Right renal pelvis (tissue), 4 donors: ENCODE measurements at places on chromosomes 16 and 17. TPM values are rescaled to one million over a fixed set of nuclear protein-coding genes. Genes with fewer than 3 reads are reported as not detected.
A peak's percentile ranks its signal among the peaks of the same experiment; 100 is the strongest.

- DNase-seq = no peak
Measured at GRCh38 chr16:85856079-85856478, 42.9 kb upstream of the IRF8 start.

DNA sequence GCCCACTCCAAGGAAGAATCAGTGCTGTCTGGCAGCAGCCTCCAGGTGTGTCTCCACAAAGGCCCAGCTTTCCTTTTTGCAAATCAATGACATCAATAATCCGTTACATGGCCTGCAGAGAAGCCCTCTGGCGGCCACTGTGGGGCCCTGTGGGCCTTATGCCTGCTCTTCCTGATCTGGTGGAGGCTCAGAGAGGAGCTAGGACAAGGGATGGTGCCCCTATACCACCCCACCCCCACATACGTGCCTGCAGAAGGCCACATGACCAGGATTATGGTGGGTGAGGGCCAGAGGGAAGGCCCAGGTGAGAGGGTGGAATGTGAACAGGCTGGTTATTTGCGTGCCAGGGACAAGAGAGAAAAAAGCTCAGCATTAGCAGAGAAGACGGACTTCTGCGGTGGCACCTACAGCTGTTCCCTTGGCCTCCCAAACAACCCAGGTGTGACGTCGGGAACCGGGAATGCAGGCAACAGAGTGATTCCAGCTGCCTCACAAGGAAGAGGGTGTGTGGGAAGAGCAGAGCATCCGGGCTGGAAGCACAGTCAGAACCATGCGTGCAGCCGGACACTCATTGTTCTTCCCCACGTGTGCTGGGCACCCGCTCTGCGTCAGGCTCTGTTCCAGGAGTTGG, 22.5 kb downstream of the EIF4A3 start:
- DNase-seq = no peak

Gene ZFP1
- polyA plus RNA-seq = 30.1 TPM

GRCh38 chr17:66522591-66523272, 220.3 kb downstream of the PRKCA start:
- DNase-seq = no peak

Gene RPH3AL
- 17.4 TPM for polyA plus RNA-seq

DNA sequence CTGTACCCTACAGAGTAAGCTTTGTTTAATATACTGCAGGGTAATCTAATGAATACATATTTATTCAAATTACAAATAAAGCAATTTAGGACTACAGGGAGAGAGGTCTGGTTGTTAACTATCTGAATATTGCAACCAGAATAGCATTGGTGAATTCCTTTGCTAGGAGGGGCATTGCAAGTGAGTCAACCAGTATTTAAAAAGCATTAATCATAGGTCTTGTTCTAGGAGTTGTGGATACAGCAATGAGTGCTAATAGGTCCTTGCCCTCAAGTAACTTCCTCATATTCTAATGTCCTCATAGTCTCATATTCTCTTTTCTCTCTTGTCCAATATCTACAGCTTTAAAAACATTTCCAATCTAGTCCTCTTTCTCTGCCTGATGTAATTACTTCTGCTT, 531.4 kb downstream of the CDH11 start:
- DNase-seq = no peak

DNA sequence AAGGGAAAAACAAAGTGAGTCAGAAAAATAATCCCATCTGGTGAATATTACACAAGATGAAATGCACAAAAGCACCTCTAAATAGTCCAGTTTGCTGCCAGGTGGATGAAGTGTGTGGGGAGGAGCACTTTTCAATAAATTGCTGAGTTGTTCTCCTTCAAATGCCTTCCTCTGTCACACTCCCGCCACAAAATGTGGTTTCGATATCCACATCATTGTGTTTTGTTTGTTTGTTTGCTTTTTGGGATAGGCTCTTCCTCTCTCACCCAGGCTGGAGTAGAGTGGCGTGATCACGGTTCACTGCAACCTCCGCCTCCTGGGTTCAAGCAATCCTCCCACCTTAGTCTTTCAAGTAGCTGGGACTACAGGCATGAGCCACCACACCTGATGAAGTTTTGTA, 24.6 kb upstream of the SHISA9 start:
- no peak for DNase-seq

DNA sequence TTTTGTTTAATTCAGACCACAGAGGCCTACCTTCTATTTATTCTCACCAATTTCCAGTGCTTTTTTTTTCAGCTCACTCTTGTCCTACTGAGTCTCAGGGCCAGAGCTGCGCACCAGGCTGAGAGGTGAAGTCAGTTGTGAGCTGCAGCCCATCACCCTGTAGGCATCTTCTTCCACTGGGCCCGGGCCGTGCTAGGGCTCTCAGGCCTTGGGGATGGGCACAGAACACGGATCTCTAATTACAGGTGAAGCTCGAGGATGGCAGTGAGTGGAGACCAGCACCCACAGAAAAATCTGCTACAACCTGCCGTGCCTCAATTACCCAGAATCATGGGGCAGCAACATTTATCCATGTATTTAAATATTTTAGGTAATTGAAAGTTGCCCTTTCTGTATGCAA, 82.1 kb downstream of the IRX5 start:
- no peak for DNase-seq

Gene CDH5
- polyA plus RNA-seq = 67.3 TPM

GRCh38 chr16:47136099-47136842, 7.5 kb downstream of the NETO2 start:
- DNase-seq = no peak

Gene EMC6
- polyA plus RNA-seq = 31.8 TPM

- DNase-seq = no peak
Measured at GRCh38 chr16:1494711-1495110, 1.6 kb downstream of the TELO2 start.

- no peak for DNase-seq
Measured at GRCh38 chr17:17328251-17328650, 25.1 kb downstream of the NT5M start.

Gene C16orf96
- 0.27 TPM for polyA plus RNA-seq

DNA sequence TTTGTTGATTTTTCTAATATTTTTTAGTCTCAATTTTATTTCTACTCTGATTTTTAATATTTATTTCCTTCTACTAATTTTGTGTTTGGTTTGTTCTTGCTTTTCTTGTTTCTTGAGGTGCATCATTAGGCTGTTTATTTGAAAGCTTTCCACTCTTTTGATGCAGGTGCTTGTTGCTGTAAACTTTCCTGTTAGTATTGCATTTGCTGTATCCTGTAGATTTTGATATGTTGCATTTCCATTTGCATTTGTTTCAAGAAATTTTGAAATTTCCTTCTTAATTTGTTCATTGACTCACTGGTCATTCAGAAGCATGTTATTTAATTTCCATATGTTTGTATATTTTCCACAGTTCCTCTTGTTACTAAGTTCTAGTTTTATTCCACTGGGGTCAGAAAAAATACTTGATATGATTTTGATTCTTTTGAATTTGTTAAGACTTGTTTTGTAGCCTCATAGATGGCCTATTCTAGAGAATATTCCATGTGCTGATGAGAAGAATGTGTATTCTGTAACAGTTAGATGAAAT, 43.1 kb upstream of the NACA2 start:
- no peak for DNase-seq

GRCh38 chr16:1637526-1637925, 25.4 kb downstream of the CRAMP1 start:
- no peak for DNase-seq

- DNase-seq = no peak
Measured at GRCh38 chr17:30005709-30006320, 64.4 kb downstream of the EFCAB5 start.

GRCh38 chr17:63927464-63928171, 4.5 kb downstream of the CD79B start:
- no peak for DNase-seq

DNA sequence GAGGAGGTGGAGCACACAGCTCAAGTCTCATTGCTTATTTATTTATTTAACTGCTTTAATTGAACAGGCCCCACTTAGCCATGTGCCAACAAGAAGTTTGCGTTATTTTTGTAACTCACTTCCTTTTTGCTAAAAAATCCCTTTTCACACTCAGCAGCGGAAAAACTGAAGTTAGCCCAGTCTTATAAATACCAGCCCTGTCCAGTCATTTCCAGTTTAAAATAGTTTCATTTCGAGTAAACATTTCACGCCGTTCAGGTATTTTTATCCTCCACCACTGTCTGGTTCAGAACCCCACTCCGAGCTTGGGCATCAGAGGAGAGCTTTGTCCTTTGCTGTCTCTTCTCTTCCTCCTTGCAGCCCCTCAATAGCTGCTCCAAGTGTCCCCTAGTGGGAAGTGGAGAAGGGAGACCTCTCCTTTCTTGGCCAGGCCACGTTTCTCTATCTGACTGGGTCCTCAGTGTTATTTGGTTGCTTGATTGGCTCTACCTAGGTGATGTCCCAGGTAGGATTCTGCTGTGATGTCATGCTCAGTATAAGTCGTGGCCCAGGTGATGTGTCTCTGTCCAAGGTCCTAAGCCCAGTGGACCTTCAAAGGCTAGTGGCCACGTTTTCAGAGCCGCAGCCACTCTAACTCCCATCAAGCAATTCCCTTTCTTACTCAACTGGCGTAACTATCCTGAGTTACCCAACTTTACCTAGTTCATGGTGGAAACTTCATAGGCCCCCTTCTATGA, 53.0 kb upstream of the GAS7 start:
- no peak for DNase-seq

Gene LGALS9B
- polyA plus RNA-seq = not detected

Gene DYNLRB2
- 11.3 TPM for polyA plus RNA-seq

Gene WNT9B
- polyA plus RNA-seq = 11.4 TPM

- peak; percentile 74 for DNase-seq
Measured at GRCh38 chr16:3364774-3365427, 9.2 kb downstream of the OR2C1 start.

Gene PRAC1
- polyA plus RNA-seq = not detected

DNA sequence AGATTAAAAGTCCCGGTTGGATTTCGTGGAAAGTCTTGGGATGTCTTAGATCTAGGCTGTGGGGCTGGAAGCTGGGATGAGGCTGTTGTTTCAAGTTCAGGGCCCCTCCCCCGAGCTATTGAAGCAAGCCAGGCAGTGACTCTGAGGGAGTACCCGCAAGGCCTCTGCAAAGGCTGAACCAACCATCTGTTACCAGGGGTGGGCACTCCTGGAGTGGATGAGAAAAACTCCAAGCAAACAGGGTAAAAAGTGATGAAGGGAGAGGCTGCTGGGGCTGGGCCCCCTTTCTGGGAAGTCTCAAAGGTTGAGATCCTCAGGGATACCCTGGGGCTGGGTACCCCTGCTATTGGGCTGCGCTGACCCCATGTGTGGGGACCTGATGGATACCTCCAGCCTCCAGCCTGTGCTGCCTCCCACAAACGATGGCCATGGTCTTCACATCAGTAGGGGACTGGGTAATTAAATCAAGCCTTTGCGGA, 82.4 kb upstream of the KIFC3 start:
- no peak for DNase-seq

Gene ADAMTS18
- polyA plus RNA-seq = 6.2 TPM

DNA sequence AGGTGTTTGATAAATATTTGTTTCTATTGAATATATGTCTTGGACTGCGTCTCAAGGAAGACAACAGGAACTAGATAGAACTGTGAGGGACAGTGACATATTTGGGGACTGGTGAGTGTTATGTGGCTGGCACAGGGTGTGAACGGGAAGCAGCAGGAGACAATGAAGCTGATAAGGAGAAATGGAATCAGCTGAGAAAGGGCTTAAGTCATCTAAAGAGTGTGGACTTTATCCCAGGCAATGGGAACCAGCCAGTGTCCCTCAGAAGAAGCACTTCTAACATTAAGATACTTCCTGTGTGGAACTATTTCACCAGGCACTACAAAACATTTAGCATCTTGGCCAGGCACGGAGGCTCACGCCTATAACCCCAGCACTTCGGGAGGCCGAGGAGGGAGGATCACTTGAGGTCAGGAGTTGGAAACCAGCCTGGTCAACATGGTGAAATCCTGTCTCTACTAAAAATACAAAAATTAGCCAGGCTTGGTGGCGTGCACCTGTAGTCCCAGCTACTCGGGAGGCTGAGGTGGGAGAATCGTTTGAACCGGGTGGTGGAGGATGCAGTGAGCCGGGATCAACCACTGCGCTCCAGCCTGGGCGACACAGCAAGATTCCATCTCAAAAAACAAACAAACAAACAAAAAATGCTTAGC, 41.2 kb downstream of the ARHGAP17 start:
- no peak for DNase-seq

GRCh38 chr16:26108836-26109505, 417.2 kb downstream of the HS3ST4 start:
- DNase-seq = no peak

GRCh38 chr16:10538583-10538982, 41.8 kb downstream of the EMP2 start:
- no peak for DNase-seq

DNA sequence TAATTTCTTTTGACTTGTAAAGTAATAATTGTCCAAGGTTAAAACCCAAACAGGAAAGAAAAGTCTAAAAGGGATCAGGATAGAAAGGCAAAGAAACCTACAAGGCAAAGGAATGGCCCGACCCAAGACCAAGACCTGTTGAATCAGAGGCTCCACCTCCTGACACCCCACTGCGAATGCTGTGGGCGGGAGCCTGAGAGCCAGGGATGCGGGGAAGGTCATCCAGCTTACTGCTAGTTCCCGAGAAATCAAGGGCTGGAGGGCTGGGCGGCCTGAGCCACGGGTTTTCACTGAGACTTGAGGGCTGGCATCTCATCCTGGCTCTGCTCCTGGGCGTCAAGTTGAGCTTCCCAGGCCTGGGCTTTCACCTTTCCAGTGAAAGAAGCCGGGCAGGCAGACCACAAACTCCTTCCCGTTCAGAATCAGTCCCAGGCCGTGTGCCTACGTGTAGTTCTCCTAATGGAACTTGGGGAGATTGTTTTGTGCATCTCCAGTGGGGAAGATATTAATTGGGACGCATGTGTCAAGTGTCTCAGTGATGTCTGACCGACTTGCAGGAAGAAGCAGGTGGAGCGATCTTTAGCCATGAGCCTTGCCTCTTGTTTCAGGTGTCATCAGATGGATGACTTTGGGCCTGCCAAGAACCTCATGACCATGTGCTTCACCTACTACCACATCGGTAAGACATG, 36.9 kb downstream of the CIBAR2 start:
- no peak for DNase-seq

GRCh38 chr16:84455031-84455430, 49.4 kb downstream of the MEAK7 start:
- DNase-seq = no peak

DNA sequence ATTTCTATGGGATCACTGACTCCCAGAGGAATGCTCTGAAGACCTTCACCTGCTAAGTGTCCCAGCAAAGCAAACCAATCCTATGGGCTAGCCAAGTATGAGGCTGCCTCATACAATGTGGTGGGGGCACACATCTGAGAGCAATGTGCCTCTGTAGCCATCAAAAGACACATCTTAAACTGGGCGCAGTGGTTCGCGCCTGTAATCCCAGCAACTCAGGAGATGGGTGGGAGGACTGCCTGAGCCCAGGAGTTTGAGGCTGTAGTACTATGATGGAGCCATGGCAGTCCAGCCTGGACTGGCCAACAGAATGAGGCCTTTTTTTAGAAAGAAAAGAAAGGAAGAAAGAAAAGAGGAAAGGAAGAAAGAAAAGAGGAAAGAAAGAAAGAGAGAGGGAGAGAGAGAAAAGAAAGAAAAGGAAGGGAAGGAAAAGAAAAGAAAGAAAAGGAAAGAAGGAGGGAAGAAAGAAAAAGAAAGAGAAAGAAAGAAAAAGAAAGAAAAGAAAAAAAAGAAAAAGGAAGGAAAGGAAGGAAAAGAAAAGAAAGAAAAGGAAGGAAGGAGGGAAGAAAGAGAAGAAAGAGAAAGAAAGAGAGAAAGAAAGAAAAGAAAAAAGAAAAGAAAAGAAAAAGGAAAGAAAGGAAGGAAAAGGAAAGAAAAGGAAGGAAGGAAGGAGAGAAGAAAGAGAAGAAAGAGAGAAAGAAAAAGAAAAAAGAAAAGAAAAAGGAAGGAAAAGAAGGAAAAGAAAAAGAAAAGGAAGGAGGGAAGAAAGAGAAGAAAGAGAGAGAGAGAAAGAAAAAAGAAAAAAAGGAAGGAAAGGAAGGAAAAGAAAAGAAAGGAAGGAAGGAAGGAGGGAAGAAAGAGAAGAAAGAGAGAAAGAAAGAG, 430.3 kb downstream of the SLC39A11 start:
- DNase-seq = no peak
